ENCODE measurements at places on chromosomes 1 and 21.

DNA sequence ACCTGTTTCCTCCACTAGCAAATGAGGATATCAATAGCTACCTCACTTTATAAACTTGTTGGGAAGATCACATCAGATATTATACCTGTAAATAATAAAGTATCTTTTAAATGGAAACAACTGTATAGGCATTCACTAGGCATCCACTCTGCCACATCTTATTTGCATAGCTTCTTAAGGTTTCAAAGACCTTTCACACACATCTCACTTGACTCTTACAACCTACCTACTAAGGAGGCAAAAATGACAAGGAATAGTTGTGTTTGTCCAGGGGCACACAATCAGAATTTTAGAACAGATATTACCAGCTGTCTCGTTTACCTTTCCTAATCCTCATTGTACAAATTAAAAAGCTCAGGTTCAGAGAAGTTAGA lies 51.5 kb downstream of the VANGL2 start:
- DNase-seq: no peak

- DNase-seq: no peak
Observed at GRCh38 chr1:182249201-182249676, 142.4 kb downstream of the GLUL start.

- DNase-seq: no peak
Observed at GRCh38 chr1:162016631-162017030, 7.0 kb downstream of the OLFML2B start.

- DNase-seq: no peak
Observed at GRCh38 chr1:14919751-14920150, 233.8 kb upstream of the TMEM51 start.

GRCh38 chr1:205315008-205315618 lies 6.4 kb downstream of the NUAK2 start:
- peak; percentile 40 for DNase-seq

GRCh38 chr1:204089044-204089751 lies 16.3 kb downstream of the SOX13 start:
- no peak for DNase-seq

DNA sequence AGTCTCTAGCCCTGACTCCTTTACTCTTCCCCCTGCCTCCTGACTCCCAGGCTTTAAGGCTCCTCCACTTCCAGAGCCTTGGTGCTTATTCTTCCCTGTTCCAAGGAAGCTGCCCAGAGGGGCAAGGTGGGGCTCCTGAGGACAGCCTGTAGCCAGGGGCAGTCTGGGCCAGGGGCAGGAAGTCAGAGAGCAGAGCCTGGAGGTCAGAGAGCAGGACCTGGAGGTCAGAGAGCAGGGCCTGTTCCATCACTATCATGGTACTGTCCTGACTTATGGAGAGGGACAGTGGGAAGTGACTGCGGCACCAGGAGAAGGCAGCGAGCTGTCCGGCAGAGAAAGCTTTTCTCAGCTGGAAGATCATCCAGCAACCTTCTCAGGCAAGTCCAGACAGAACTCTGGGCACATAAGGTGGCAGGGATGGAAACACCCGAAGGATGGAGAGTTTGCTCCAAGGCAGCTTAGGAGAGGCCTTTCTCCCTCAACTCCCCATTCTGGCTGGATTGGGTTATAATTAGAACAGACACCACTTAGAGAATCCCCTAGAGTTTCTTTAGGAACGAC lies 25.0 kb downstream of the PLXNA2 start:
- DNase-seq: no peak

DNA sequence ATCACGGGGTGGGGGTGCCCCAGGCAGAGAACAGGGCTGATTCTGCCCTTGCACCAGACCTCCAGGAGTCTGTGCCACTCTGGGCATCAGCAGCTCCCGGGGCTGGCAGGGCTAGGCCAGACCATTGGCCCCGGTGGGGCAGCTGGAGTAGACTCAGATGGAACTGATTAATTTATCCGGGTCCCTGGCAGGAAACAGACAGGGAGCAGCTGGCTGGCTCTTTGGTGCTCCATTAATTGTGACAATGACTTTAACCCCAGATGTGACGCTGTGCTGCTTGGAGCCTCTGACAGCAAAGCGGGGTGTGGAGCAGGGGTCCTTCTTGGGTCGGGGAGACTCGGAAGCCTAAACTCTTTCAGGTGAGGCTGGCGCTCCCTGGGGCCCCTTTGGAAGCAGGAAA lies 9.5 kb downstream of the EPHA8 start:
- no peak for DNase-seq

DNA sequence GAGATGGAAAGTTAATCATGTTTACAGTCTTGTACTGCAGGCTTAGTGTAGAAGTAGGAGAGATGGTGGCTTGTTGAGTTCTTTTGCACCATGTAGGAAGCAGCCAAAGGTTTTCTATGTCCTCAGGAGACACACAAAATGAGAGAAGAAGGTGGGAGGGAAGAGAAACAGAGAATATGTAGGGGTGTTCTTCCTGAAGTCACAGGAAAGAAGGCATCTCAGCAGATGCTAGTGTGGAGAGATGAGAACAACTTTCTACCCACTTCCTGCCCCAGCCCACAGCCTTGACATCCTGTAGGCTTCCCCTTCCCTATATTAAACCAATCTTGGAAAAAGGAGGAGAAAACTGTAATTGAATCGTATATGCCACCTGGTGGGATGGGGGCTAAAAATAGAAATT lies 217.0 kb downstream of the S1PR1 start:
- DNase-seq: no peak

- no peak for DNase-seq
Observed at GRCh38 chr1:87840767-87841166, 512.1 kb downstream of the LMO4 start.

DNA sequence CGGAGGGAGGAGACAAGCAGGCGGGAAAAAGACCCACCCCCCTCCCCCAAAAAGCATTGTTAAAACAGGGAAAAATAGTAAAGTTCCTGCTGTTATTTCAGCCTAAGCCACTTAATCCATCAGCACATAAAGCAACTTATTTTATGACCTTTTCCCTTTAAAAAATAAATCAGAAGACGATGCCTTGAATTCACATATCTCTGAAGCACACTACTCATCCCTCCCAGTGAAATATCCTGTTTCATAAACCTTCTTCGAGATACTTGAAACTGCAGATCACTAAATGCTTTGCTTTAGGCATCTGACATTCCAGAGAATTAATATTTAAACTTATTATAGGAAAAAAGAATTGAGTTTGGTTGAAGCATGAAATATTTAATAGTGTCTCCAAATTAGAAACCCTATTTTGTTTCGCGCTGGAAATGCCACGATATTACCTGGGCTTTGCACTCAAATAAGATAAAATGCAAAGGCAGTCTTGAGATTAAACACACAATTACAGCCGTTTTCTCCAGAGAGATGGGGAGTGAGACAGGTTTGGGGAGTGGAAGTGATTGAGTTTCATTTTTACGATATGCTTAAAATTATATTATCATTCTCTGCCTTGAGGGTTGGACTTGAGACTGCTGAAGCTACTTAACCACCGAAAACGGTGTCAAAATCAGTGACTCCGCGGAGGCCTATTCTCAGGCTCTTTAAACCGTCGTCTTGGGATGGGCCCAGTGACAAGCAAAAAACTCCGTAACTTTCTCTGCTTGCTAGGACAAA lies 9.3 kb downstream of the GLIS1 start:
- DNase-seq: no peak

GRCh38 chr21:35088319-35088771 lies 39.2 kb upstream of the RUNX1 start:
- no peak for DNase-seq

DNA sequence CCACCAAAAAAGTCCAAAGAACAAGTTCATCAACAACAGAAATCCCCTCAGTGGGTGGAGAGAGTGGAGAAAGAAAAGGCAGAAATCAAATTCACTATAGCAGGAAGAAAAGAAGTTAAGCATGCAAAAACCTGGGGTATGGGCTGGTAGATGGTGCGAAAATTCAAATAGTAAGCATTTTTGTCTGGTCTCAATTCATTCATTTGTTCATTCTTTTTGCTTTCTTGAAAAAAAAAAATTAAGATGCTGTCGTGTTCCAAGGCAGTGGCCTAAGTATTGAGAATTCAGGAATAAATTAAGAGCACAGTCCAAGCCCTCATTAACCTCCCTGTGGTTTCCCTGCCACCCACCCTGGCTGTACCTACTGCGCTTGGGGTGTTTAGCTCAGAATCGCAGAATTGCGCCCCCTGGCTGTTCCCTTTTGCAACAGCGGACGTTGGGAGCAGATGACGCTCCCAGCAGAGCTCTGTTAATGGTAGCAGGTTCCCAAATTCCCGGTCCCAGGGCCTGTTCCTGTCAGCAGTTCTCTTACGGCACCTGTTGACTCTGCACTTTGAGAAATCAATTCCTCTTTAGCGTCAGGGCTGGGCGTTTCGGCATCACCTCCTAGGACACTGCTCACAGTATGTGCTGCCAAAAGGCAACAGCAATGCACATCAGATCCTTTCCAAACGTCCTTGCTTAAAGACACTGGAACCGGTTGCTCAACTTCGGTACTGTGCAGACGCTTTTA lies 34.0 kb upstream of the SSX2IP start:
- DNase-seq: no peak

DNA sequence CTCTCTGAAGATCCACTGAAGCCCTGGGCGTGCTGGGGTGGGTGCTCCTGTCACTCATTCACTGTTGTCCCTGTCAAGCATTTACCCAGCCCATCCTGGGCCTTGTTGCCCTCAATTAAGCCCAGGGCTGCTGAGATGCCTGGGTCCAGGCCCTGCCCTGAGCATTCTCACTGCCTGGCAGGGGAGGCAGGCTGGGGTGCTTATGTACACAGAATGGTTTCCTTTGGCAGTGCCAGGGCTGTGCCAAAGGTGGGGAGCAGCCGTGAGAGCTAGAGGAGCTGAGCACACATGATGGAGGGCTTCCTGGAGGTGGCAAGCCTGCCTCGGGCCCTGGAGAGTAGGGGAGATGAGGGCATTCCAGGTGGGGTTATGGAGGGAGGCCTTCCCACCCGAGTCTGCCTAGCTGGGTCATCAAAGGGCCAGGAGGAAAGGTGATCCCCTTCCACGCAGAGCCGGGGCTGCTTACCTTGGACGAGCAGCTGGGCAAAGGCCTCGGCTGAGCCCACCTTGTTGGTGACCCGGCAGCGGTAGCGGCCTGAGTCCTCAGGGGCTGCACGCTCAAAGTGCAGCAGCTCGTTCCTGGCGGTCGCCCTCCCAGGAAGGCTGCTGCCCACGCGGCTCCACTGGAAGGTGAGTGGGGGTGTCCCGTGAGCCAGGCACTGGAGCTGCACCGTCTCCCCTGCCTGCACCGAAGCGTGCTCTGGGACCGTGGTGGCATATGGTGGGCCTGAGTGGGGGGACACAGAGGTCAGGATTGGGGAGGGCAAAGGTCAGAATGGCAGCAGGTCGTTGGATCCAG lies 26.5 kb downstream of the LDLRAD2 start:
- no peak for DNase-seq

- DNase-seq: no peak
Observed at GRCh38 chr1:59641836-59642235, 172.9 kb upstream of the HOOK1 start.

DNA sequence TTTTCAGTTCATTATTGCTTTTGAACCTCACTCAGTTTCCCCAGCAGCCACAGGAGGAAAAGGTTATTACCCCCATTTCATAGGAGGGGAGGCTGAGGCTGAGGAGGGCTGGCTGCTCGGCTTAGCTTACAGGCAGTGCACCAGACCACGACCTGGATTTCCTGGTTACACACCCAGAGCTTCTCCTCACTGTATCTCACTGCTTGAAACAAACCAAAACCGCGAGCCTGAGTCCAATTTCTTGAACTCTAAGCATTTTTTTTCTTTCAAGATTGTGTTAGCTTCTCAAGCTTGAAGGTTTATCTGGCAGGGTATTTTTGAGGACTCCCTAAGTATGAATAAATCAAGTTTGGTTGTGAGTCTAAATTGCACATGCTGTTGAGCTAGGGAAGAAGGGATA lies 188.9 kb upstream of the EDN2 start:
- no peak for DNase-seq

DNA sequence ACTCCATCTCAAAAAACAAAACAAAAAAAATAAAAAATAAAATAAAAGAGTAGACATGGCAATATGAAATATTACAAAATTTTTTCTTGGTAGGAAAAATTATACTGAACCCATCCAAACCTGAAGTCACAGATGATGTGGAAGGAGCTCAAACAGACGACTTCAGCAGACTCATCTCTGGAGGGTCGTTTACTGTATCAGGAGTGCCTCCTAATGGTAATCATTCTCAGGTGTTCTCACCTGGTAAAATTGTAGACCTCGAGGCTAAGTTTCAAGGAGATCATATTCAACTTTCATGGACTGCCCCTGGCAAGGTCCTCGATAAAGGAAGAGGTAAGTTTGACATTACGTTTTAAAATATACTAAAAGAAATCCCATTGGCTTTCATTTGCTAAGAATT lies 54.3 kb upstream of the SH3GLB1 start:
- DNase-seq: no peak

GRCh38 chr21:22189278-22189677 lies 1191.1 kb downstream of the NCAM2 start:
- no peak for DNase-seq
